ENCODE measurements at places on chromosomes 7 and 10. TPM values are rescaled to one million over a fixed set of nuclear protein-coding genes. Genes with fewer than 3 reads are reported as not detected.
A peak's percentile ranks its signal among the peaks of the same experiment; 100 is the strongest.

Gene MICU1
- 33.5 TPM for total RNA-seq

GRCh38 chr7:87375662-87376435, 30.4 kb downstream of the CROT start:
- no peak for DNase-seq

Gene DKK1
- 3.1 TPM for total RNA-seq

GRCh38 chr10:63421591-63421990, 44.2 kb downstream of the JMJD1C start:
- DNase-seq: no peak

GRCh38 chr7:98133621-98134303, 27.1 kb downstream of the LMTK2 start:
- no peak for DNase-seq

- DNase-seq: peak; percentile 31
These were observed 1.1 kb downstream of the RRP12 start for GRCh38 chr10:97399843-97400545.

DNA sequence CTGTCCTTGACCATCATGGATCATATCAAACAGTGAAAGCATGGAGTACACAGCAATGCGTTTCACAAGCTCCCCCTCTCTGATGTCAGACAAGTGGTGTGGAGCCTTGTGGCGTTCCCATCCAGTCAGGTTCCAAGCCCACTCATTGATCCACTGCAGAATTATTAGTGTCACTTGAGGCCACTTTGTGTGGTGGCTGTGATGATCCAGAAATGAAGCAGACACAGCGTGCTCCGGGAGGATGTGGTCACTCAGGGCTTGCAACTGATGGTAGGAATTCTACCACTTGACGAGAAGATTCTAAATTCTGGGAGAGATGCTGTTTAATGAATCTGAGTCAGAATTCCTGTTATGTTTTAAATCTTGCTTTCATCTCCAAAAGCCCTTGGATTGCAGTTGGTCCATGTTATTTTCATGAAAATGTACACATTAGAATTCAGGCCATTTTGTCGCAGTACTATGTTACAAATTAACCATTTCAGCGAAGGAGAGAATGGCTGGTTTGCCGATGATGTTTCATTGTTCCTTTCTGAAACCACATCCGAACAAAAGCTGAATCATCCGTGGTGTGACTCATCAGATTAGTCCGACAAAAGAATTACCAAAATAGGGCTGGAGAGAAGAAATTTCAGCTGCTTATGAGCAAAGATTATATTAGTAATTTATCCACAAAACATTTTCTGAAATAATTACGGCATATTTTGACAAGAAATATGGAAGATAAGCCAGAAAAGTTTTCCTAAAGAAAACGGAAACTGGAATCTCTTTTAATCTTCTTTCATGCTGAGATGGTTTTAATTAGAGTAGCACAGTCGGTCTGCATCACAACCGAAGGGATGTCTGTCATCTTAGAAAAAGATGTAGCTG, 48.1 kb downstream of the INSYN2A start:
- DNase-seq: no peak

GRCh38 chr7:137343281-137343841, at the start of gene PTN:
TSS of gene PTN (minus strand) at chr7:137343733. CDS start at chr7:137254973, 88,760 bp downstream.
- peak; percentile 56 for DNase-seq

GRCh38 chr7:5422396-5423305, 983 bp downstream of the TNRC18 start:
- peak; percentile 46 for DNase-seq

- DNase-seq: no peak
These were observed 137.6 kb upstream of the THSD7A start for GRCh38 chr7:11969643-11970042.

DNA sequence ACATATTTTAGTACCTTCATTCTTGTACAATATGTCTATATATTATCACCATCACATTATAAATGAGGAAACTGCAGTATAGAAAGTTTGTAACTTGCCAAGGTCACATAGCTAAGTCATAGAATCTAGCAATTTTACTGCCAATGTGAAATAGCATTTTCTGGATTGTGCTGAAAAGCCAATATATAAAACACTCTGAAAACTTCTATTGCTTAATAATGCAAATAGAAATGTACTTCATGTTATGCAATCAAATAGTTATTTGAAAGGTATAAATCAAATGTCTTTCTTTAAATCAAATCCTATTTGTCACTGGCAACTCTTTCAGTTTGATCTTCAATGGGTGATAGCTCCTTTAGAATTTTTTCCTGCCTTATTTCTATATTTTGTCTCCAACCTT, 129.5 kb downstream of the TMEM26 start:
- DNase-seq: no peak

GRCh38 chr7:24793982-24794648, 36.9 kb upstream of the GSDME start:
- DNase-seq: no peak

GRCh38 chr7:94530109-94530508, 20.5 kb downstream of the CASD1 start:
- no peak for DNase-seq

Gene PLAU
- 0.59 TPM for total RNA-seq

- no peak for DNase-seq
These were observed 37.0 kb downstream of the WNT2 start for GRCh38 chr7:117285826-117286225.

DNA sequence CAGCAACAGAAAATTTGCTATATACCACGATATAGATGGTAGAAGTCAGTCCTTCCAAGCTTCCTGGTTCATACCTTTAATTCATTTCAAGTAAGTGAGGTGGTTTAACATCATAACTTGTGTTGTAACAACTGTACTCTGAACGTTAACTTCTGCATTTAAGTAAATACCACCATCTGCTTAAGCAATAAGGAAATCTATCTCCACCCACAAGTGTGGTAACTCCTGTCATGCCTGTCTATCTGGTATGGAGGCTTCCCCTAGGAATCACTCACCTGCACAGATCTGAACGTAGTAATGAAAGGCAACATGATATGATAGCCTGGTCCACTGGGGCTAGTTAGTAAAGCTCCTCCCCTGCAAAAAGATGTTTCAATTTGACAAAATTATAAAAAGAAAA, 2.3 kb downstream of the ERLIN1 start:
- DNase-seq: no peak

DNA sequence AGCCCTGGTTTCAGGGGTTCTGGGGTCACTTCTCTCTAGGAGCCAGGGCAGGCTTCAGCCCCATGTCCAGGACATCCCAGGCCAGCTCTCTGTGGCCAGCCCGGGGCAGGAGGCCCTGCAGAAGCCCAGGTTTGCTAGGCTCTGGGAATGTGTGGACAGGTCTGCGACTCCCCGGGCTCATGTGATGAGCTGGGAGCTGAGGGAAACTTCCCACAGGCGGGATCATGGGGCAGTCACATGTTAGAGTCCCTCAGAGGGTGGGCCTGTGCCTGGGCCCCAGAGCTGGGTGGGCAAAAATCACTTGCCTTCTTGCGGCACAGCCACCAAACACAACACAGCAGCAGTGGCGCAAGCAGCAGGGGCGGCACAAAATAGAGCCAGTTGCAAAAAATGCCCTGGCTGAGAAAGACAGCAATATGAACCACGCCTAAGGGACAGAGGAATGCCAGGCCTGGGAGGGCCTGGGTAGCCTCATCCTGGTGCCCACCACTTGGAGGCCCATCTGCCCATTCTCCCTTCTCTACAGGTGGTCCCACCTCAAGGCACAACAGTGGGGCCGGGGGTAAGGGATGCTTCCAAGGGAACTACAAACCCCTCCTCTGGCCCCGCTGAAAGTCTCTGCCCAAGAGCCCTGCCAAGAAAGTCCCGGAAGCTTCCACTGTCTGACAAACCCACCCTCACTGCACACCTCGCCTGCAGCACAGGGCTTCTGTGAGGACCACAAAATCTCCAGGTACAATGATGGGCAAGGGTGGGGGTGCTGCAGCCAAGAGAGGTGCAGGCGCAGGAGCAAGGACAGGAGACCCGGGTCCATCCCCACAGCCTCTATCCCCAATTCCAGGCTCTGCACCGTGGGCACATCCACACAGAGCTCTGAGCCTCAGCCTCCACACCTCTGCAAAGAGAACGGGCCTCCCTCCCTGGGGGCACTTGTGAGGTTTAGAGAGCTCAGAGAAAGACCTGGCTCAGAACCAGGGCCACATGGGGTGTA, 34.6 kb upstream of the ANTXRL start:
- no peak for DNase-seq

All from glutamatergic neuron (in vitro differentiated cells).